ENCODE measurements at places on chromosomes 5 and 9. TPM values are rescaled to one million over a fixed set of nuclear protein-coding genes. Genes with fewer than 3 reads are reported as not detected.

- no peaks in the 10 kb centered on the region for H3K4me1 ChIP-seq
- no peak overlapping the region for H3K4me3 ChIP-seq
- no peaks in the 10 kb centered on the region for H3K27me3 ChIP-seq
Measured at GRCh38 chr9:11103525-11103924, 490.7 kb upstream of the PTPRD start.

DNA sequence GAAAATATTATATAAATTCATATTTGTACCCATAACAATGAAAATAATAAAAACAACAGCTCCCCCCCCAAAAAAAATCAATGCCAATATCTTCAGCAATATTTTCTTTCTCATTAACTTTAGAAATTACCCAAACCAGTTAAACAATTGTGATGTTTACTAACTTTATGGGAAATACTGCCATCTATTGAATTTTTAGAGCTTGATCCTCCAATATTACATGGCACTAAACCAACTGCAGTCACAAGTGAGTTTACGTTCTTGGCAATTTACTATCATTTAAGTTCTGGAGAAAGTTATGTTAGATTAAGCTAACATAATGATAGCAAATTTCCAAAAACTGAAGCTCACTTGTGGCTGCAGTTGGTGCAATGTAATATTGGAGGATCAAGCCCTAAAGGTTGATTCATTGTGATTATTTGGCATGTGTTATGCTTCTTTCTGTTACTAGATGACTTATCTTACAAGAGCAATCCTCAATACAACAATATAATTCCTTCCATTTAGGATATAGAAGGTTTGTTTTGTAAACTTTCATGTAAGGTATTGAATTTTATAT, 379.5 kb downstream of the CDH18 start:
- H3K36me3 ChIP-seq = no peaks in the 10 kb centered on the region
- H3K27ac ChIP-seq = no peak overlapping the region
- H3K4me1 ChIP-seq = no peaks in the 10 kb centered on the region
- H3K4me3 ChIP-seq = no peak overlapping the region

The PCDHB8 gene
- 2.6 TPM for total RNA-seq

- H3K4me3 ChIP-seq = peak overlapping the region; percentile 37
- H3K27me3 ChIP-seq = no peaks in the 10 kb centered on the region
- H3K27ac ChIP-seq = peak overlapping the region; percentile 76
Measured at GRCh38 chr9:134407121-134407779, 81.0 kb downstream of the RXRA start.

- peak overlapping the region; percentile 63 for H3K4me3 ChIP-seq
- H3K4me1 ChIP-seq = peaks cover 67% of the 10 kb centered on the region
- peak overlapping the region; percentile 81 for H3K27ac ChIP-seq
- no peaks in the 10 kb centered on the region for H3K27me3 ChIP-seq
- peaks cover 10% of the 10 kb centered on the region for H3K36me3 ChIP-seq
- peak; percentile 91 for DNase-seq
Measured at GRCh38 chr5:177366528-177367322, 9.0 kb downstream of the RGS14 start.

- peaks cover 28% of the 10 kb centered on the region for H3K4me1 ChIP-seq
- H3K36me3 ChIP-seq = no peaks in the 10 kb centered on the region
- H3K27me3 ChIP-seq = no peaks in the 10 kb centered on the region
- no peak overlapping the region for H3K4me3 ChIP-seq
- no peak overlapping the region for H3K27ac ChIP-seq
Measured at GRCh38 chr9:34443533-34443932, 14.8 kb downstream of the FAM219A start.

DNA sequence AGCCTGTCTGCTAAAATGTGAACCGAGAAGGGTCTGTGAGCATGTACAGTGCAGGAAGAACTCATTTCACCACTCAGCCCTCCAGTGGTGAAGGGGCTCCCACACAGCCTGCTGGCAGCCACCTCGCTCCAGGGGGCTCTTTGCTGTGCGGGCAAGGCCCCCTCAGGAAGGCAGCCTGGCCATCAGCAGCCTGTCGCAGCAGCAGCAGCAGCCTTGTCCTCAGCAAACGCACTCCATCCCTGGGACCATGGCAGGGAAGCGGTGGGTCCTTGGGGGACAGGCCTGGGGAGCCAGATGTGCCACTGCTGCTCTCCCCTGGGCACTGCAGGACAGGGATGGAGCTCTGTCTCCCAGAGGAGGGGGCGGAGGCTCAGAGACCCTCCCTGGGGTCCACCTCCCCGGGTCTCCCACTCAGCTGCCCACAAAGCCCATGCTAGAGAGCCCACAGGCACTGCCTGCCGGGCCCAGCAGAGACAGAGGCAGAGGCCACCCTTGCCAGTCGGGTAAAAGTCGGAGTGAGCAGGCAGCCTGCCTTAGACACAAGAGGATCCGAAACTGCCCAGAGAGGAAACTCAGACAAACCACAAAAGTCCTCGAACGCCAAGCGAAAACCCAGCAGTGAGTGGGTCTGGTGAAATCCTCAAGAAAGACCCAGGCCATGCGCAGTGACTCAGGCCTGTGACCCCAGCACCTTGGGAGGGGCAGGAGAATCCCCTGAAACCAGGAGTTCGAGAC, 8.0 kb downstream of the BRD3 start:
- DNase-seq = peak; percentile 76
- no peaks in the 10 kb centered on the region for H3K36me3 ChIP-seq
- H3K27ac ChIP-seq = peak overlapping the region; percentile 21
- no peak overlapping the region for H3K4me3 ChIP-seq
- H3K27me3 ChIP-seq = no peaks in the 10 kb centered on the region
- H3K4me1 ChIP-seq = peaks cover 97% of the 10 kb centered on the region

- no peak for DNase-seq
- no peak overlapping the region for H3K27ac ChIP-seq
- no peaks in the 10 kb centered on the region for H3K36me3 ChIP-seq
- peaks cover 18% of the 10 kb centered on the region for H3K4me1 ChIP-seq
- no peak overlapping the region for H3K4me3 ChIP-seq
Measured at GRCh38 chr9:4116071-4116581, 183.7 kb downstream of the GLIS3 start.
